ENCODE measurements at places on chromosomes 13 and 19.

GRCh38 chr13:38135592-38135991, 214.1 kb upstream of the UFM1 start:
- no peak for DNase-seq

- DNase-seq: no peak
These were observed 62.7 kb downstream of the SLC7A1 start for GRCh38 chr13:29532821-29533220.

DNA sequence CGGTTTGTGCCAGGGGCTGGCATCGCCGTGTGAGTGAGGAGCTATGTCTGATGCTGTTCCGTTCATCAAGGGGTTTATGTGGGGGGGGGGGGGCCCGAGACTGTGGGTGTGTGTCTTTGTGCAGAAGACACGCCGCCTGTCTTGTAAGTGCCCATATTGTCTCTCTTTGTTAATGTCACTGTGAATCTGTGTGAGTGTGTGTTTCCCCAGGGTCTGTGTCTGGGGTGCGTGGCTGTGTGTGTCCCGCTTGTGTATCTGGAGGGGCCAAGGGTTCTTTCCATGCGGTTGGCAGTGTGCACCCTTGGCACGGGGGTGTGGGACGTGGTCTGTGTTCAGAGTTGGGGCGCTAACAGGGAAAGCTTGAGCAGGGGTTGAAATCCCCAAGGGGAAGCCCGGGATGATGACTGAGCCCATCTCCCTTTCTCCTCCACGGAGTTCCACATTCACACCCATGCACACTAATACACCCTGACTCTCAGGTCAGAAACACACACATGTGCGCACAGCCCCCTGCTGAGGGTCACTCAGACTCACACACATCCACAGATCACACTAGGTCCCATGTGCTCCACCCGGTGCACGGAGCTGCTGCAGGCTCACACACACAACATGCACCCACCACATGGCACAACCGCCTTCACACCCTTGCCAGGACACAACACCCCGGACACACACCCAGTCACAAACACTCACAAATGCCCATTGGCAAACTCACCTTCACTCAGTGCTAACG, 1.8 kb downstream of the NCAN start:
- DNase-seq: no peak

GRCh38 chr19:13428352-13428751, 77.9 kb downstream of the CACNA1A start:
- DNase-seq: no peak

DNA sequence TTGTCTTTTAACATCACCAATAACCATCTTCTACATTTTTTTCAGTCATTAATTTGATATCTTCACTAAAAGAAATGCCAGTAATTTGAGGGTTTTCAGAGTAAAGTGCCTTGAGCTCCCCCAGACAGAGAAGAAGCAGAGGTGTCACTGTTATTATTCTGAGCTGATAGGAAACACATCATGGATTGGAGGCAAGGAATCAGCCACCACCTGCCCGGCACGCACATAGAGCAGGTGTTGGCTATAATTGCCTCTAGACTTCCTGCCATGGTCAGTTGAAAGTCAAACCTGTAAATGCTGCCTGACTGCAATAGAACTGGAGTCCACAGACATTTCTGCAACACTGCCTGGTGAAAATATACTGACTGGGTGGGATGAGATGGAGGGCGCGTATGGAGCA, 776.6 kb downstream of the UQCRFS1 start:
- DNase-seq: no peak

GRCh38 chr13:34258646-34259386, 440.9 kb downstream of the RFC3 start:
- no peak for DNase-seq

DNA sequence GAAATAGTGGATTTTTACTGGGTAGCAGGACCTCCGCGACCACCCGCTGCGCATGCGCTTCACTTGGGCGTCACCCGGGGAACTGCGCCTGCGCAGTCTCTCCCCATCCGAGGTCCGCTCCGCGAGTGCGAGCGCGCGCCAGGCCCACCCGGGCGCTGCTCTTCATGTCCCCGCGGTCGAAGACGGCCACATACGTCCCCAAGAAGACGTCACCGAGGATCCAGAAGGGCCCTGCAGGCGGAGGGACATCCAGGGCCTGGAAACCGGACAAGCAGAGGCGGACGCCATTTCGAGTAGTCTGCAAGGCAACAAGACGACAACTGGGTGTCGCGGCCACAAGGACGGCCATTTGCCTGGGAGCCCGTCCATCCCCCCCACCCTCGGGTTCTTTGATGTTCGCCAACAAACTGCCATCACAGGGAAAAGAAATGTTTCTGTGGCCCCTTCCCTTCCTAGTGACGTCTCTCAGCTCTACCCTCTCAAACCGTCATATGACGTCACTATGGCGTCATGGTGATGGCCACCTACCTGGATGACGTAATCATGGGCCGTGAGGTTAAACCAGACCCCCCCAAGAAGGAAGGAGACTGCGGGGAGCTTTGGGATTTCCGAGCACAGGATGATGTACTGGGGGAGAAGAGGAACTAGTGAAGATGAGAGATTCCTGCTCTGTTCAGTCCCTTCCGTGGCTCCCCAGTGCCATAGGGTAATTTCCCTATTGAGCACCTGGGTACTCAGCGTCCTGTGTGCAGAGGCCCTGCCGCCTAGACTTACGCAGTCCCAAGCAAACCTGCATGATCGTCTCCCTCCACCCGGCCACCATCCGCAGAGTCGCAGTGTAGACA, 6.7 kb downstream of the NAPSA start:
- DNase-seq: peak; percentile 89

DNA sequence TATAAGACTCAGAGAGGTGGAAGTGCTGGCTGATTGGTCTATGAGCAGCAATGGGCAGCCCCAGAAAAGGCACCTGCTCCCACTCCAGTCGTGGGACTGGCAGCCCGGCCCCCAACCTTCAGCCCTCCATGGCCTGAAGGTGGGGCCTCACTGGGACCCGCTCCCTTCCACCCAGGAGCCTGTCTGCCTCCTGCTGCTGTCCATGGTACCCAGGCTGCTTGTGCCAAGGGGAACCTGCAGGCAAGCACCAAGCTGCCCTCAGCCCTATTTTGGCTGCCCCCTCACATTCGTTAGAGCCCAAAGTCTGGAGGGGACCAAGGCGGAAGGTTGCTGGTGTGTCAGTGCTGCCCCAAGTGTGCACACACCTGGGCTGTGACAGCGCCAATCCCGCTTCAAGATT, 2304.9 kb downstream of the PCDH9 start:
- no peak for DNase-seq

Data from stimulated activated effector memory CD8-positive, alpha-beta T cell treated with anti-CD3 and anti-CD28 coated beads, Interleukin-12 subunit alpha, Interleukin-12 subunit beta, amount 100 ng/mL, for 72 hours (primary cell).